ENCODE measurements at places on chromosomes 13 and 19.

GRCh38 chr13:77417897-77418296 is 91.0 kb upstream of the MYCBP2 start:
- DNase-seq: no peak

DNA sequence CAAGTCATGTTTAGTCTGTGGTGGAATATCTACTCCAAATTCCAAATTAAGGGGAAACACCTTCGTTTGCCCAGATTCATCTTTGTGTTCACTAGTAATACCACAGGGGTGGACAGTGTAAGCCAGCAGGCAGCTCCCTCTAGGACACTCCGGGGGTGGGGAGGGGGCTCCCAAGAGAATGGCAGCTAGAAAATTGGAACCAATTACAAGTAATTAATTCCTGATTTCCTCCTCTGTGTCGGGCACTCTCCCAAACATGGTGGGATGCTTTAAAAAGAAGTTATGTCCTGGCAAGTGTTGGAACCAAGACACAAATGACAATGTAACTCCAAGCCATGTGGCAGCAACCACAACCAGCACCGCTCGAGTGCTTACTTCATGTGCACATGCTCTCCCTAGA is 5.9 kb downstream of the COL4A1 start:
- no peak for DNase-seq

DNA sequence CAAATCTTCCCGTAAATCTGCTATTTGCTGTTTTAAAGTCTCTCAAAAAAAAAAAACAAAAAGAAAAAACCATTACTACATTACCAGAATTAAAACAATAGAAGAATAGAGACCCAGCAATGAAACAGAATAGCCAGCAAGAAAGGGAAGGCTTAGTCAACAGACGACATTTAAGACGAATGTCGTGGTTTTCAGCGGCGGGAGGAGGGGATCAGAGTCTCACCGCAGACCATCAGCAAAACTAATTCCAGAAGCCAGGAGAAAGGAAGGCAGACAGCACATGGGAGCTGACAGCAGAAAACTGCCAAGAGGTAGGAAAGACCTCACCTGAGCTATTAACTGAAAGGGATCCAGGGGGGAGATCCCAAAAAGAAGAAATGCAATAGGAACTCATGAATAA is 128.9 kb downstream of the RNF17 start:
- no peak for DNase-seq

- DNase-seq: peak; percentile 3
These were observed 783 bp downstream of the RHPN2 start for GRCh38 chr19:33063753-33064457.

DNA sequence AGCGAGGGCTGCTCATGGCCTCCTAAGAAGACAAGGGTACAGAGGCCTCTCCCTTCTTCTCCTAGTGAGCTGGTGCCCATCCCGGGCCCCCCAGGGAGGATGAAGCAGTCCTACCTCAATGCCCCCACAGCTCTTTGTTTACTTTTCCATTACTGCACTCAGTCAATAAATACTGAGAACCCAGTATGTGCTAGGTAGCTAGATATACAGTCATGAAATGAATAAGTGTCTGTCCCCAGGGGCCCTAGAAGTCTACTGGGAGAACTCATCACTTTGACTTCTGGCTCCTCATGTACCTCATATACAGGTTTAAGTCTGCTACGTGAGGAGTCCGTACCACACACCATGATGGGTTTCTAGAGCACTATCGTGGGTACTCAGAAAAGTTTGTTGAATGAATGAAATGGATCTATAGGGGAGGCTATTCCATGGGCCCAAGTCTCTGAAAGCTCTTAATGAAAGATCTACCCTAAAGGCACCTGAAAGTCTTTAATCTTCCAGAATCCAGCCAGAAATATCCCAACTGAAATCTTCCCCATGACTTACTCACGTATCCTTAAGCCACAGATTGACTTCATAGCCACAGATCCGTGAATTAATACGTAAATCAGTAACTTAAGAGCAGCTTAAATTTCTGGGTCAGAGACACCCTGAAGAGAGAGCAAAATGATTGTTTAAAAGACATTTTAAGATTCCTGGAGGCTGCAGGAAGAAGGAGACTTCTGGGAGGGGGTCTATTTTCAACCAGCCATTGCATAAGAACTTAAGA is 51.6 kb upstream of the POMP start:
- DNase-seq: no peak

DNA sequence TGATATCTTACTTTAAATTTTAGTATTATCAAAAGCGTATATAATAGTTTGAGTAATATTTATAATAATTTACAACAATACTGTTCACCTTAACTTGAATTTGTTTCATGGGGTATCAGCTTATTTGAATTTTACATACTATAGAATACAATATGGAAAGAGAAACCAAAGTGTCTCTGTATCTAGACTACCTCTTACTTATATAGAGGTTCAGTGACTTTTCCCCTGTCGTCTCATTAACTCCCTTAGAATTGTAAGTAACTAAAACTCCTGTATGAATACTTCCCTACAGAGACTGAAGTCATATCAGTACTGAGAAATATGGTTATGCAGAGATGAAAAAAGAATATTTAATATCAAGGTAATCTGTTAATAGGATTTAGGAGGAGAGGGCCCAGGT is 26.8 kb downstream of the COG6 start:
- no peak for DNase-seq

GRCh38 chr13:98396071-98396710 is 180.7 kb downstream of the STK24 start:
- DNase-seq: no peak

DNA sequence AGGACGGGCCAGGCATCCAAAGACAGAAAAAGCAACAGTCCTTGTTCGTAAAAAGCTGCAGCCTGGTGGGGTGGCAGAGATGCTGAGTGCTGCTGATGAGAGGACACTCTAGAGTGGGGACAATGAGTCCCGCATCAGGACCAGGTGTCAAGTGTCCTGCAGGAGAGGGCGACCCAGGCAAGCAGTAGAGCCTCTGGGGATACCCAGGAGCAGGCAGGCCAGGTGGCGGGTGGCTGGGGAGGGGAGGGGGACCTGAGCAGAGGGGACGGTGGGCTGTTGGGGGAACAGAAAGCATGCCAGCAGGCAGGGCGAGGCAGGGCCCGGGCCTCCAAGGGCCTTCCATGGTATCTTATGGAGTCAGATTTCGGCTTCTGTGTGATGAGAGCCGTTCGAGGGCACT is 35.8 kb downstream of the GGACT start:
- DNase-seq: no peak

GRCh38 chr13:101631395-101631794 is 178.9 kb downstream of the ITGBL1 start:
- no peak for DNase-seq

GRCh38 chr13:29925457-29926097 is 75.2 kb upstream of the UBL3 start:
- DNase-seq: no peak

DNA sequence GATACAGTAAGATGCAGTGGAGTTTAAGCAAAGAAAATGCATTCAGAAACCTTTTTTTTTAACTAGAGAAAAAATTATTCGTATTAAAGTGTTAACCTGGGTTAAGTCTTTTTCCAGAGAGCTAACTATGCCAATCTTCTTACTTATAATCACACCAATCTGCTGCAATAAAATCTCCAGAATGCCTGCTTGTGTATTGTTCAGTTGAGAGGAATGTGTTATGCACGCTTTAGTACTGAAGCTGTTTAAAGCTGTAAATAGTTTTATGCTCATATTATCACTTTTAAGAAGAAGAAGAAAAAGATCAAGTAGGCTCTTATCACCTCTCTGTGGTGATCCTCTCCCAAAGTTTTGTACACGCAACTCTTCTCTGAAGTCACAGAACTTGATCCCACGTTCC is 528.7 kb downstream of the RFC3 start:
- DNase-seq: no peak

DNA sequence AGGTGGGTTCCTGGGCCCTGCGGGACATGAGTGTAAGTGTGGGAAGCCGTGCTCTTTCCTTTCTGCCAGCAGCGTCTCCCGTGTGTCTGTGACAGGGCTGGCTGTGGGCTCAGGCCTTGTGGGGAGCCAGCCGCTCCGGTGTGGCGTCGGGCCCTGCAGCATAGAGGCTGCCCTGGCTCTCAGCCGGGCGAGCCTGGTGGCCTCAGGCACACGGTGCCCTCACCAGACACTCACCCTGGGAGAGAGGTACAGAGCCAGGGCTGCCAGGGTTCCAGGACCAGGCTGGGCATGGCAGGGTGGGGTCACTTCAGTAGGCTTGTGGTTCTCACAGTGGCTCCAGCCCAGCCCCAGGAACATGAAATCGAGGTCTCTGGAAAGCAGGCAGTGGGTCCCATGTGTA is 324.8 kb downstream of the TEX29 start:
- DNase-seq: no peak

DNA sequence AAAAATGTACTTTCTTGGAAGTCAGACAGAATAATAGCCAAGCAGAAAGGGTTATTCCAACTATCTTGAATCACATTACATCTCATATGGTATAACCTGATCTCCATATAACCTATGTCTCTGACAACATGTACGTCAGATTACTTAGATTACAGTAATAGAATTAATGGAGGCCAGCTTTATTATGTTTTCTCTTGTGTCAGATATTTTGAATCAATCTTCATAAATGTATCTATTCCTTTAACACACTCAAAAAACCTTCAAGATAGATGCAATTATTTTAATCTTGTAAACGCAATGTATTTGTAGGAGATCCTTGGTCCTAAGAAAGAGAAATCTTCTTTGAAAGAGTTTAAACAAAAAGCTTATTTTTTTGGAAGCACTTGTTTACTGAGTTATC is 188.4 kb upstream of the KLF12 start:
- DNase-seq: no peak

- DNase-seq: no peak
These were observed 9.1 kb downstream of the FFAR2 start for GRCh38 chr19:35457173-35457572.

- DNase-seq: no peak
These were observed 108.2 kb upstream of the RNF113B start for GRCh38 chr13:98285317-98285716.

- no peak for DNase-seq
These were observed 53.6 kb upstream of the PABPC3 start for GRCh38 chr13:25042151-25042865.

- no peak for DNase-seq
These were observed 49.5 kb downstream of the MYH14 start for GRCh38 chr19:50252887-50253268.

- DNase-seq: peak; percentile 42
These were observed 63.1 kb downstream of the ATP11A start for GRCh38 chr13:112752711-112753541.

GRCh38 chr13:45718063-45718462 is 15.9 kb downstream of the CBY2 start:
- DNase-seq: no peak

- DNase-seq: no peak
These were observed 22.7 kb upstream of the LRCH1 start for GRCh38 chr13:46530084-46530935.

DNA sequence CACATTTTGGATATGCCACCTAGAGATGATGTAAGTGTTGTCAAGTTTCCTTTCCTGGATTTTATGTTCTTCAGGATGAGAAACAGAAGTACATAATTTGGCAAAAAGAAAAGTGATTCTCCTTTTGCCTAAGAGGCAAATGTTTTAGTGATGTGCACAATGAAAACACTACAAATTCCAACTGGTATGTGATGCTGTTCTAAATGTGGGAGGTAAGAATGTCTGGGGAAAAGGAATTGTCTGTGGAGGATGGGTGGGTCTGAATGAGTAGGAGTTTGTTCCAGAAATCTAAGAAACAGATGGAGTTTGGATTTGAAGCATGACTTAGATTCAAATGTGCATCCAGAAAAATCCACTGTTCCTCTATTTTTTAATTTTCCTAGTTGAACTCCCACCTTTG is 473.6 kb upstream of the SPRY2 start:
- no peak for DNase-seq

- DNase-seq: peak; percentile 76
These were observed 60.4 kb downstream of the ADGRE1 start for GRCh38 chr19:6947745-6948144.

- DNase-seq: no peak
These were observed 72.0 kb upstream of the MCF2L start for GRCh38 chr13:112896736-112897602.

DNA sequence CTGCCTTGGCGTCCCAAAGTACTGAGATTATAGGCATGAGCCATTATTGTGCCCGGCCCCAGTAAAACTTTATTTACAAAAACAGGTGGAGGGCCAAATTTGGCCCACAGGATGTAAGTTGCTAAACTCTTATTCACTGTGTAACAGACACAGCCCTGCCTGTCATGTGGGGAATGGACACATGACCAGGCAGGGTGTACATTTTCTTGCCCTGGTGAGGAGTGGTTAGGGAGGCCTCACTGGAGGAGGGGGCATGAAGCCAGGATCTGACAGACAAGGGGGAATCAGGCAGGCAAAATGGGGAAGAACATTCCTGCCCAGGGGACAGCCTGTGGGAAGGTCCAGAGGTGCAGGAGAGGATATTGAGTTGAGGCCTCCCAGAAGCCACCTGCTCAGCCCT is 7.4 kb upstream of the PGLS start:
- DNase-seq: no peak

DNA sequence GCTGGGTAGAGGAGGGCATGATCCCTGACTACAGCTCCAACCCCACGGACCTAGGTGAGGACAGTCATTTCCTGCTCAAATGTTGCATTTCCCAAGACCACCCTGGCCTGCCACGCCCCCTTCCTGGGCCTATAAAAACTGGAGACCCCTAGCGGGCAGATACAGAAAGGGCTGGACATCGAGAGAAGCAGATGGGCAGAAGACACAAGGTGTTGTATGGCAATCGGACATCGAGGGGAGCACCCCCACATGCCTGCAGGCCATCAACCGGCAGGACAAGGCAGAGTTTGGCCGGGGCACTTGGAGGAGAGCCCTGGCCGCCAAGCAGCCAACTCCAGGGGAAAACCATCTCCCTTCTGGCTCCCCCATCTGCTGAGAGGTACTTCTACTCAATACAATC is 746.4 kb downstream of the PCDH9 start:
- DNase-seq: no peak

DNA sequence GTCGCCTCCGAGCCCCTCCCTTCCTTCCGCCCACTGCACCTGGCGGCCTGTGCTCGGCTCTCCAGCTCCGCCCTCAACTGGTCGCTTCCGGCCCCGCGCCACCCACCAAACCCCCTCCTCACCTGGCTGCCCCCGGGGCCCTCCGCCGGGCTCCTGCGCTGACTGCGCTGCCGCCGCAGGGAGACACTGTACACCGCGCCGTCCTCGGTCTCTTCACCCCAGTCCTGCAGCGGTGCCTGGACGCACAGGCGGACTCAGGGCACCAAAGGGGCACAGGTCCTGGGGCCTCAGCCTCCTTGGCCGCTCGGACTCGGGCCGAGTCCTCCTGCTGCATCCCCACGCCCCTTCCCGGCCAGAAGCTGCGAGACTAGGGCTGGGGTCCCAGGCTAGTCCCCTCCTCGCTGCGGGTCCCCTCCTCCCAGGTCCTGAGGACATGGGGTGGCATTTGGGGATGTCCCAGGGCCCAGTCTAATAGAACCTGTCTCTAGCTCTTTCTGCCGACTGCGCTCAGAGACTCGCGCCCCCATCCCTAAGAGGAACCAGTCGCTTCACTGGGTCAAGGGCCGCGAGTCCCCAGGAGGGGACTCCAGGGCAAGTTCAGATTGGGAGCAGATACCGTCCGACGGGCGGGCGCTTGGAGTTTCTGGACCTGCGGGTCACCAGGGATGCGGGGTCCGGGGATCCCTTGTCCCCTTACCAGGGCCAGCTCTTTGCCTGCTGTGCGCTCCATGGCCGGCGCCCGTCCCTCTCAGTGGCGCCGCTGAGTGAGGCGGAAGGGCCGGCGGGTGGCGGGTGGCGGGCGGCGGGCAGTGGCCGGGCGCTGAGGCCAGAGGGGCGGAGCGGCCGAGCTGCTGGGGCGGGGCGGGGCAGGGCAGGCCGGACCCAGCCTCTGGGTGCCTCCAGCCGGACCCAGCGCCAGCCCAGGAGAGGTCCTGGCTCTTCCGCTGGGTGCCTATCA is at the start of gene RGL3:
TSS of gene RGL3 (minus strand) at position 766 of the 958 bp plus-strand sequence. CDS start at position 730, 36 bp downstream.
- no peak for DNase-seq

All from stimulated activated CD4-positive, alpha-beta T cell treated with anti-CD3 and anti-CD28 coated beads, Interleukin-15, amount 100 ng/mL, for 24 hours (primary cell).